ENCODE measurements at places on chromosomes 5 and 9.

DNA sequence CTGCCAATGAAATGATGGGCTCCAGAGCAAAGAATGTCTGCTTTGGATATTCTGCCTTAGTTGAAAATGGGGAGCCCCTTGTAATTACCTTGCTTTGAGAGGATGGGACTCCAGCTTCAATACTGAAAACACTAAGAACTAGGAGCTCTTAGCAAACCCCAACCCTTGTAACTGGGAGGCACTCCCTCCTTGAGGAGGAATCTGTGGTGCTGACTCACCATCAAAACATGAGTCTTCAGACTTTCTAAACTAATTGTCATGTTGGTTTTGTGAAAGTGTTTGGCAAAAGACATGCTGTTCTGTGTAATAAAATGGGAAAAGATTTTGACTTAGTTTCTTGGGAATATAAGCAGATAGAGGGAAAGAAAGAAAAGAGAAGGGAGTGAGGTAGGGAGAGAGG, 91.9 kb upstream of the PTPRD start:
- peak; percentile 71 for DNase-seq

- no peak for DNase-seq
These were observed 1227.7 kb upstream of the WWC1 start for GRCh38 chr5:167063788-167064187.

GRCh38 chr9:90851444-90851843, 49.8 kb downstream of the SYK start:
- DNase-seq = no peak

DNA sequence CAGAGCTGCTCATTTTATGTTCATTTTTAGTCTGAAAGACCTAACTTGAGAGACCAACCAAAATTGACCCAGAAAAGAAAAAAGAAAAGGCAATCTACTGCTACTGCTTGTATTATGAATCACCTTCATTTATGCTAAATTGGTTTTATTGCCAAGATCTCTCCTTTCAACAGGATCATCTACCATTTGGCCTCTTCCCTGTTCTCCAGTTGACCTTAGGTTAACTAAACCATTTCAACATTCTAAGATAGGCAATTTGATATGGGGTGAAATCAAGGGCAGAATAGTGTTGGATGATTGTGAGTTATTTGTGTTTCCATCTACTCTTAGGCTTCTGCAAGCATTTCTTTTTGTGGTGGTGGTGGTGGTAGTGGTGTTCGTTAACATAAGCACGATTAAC, 48.3 kb upstream of the POU4F3 start:
- no peak for DNase-seq

GRCh38 chr5:170109059-170110031, 3.6 kb downstream of the FOXI1 start:
- no peak for DNase-seq

DNA sequence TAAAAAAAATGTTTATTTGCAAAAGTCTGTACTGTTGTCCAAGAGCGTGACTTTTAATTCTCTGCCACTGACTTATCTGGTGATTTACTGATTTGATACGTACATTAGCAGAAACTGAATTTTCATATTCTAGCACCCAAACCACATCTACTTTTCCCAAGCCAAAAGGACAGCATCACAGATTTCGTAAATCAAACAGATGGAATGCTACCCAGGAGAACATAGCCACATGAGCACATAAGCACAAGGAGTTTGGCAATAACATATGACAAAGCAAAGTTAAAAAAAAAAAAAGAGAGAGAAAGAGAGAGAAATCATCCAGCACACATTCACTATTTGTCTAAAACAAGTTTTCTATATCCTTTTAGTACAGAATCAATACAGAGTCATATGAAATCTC, 83.7 kb downstream of the HINT1 start:
- no peak for DNase-seq

DNA sequence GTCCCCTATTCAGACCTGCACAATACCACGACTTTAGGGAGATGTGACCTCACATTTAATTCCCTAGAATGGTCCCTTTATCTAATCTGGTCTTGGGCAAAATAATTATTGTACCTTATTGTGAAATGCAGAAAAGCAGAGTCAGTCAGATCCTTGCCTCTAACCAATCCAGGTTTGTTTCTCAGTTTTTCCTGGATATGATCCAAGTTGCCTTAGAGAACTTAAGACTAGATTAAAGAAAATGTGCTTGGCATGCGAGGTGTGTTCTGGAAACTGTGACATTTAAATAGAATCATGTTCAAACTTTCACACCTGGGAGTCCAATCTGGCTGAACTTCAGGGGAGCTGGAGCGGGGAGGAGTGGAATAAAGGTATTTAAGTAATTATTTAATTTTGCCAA, 696.2 kb downstream of the DNAH5 start:
- no peak for DNase-seq

DNA sequence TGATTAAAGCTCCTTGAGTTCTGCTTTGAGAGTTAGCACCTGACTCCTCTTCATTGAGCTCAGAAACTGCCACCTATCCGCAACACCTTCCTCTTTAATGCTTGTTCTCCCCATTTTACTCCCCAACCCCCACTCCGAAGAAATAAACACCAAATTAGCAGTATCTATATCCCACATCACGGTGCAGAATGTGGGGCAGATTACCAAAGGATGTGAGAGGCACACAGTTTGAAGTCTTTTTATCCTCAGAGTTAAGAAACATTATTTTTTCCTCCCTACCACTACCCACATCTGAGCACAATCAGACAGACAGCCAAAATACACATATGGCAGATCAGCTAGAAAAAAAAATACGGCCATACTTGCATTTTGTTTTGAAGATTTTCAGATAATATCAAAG, 26.1 kb upstream of the IL7R start:
- no peak for DNase-seq

GRCh38 chr9:88953381-88954029, 37.8 kb upstream of the S1PR3 start:
- peak; percentile 44 for DNase-seq

DNA sequence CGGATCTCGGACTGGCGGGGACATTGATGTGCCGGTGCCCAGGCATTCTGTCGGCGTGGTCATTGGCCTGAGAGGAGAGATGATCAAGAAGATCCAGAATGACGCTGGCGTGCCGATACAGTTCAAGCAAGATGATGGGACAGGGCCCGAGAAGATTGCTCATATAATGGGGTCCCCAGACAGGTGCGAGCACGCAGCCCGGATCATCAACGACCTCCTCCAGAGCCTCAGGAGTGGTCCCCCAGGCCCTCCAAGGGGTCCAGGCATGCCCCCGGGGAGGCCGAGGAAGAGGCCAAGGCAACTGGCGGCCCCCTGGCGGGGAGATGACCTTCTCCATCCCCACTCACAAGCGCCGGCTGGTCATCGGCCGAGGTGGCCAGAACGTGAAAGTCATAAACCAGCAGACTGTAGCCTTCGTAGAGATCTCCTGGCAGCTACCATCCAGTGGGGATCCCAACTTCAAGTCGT, 106.5 kb upstream of the MTAP start:
- no peak for DNase-seq

GRCh38 chr5:38926121-38926520, 80.3 kb downstream of the OSMR start:
- peak; percentile 84 for DNase-seq

- DNase-seq = no peak
These were observed 6.8 kb upstream of the ZBTB34 start for GRCh38 chr9:126853667-126854066.

DNA sequence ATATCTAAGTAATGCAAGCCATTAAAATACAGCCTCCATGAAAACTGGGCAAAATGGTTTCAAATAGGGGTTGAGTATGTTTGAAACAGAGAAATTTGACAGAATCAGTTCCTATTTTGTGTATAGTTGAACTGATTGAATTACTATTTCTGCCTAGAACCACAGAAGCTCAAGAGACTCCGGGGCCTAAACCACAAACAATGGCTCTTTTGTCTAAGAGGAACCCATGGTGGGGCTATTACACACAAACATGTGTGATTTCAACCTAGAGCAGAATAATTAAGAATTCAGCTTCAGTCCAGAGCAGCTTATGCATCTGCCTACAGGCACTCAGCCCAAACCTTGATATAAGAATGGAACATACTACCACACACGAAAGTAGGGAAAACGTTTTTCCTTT, 171.2 kb upstream of the MPDZ start:
- peak; percentile 67 for DNase-seq

DNA sequence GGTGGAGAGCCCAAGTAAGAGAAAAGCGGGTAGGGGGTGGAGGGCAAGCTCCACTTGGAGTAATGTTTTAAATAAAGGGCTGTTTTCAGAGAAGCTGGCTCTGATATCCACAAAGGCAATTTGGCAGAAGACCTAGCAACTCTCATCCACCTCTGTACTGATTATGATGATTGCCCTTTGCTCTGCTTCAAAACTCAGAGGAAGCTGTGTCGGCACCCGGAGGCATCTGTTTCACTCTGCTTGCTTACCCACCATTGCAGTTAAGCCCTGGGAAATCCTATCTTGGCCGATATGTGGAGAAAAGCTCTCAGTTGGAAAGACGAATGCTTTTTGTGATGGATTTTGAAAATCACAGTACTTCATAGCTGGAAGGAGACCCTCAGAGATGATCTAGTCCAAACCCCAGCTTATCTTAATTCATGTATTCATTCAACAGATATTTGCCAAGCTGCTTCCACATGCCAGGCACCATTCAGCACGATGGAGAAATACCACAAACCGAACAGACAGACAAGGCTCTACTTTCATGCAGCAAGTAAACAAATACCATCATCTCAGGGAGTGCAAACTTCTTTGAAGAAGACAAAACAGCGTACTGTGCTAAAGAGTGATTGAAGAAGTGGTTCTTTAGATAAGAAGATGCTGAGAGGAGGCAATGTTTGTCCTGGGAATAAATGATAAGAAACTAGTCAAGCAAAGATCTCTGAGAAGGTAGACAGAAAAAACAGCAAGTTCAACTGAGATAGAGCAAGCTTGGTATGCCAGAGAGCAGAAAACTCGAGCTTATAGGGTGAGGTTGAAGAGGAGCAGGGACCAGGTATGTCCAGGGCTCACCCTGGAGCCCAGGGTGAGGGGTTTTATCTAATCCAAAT, 140.4 kb upstream of the SPDL1 start:
- no peak for DNase-seq

DNA sequence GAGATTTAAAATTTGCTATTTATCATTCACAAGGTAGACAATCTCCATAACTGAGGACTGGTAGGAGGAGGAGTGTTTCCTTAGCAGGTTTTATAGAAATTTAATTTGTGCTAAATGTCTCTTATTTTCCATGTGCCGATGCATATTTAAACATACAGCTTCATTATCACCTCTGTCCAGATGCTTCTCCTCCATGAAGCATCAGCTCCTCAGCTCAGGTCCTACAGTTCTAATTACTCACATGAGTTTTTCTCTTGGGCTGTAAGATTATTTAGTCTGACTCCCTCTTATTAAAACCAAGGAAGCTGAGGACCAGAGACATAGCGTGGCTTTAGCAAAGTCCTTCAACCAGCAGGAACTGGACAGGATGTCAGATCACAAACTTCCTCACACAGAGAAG, 300.2 kb upstream of the PANK3 start:
- no peak for DNase-seq

DNA sequence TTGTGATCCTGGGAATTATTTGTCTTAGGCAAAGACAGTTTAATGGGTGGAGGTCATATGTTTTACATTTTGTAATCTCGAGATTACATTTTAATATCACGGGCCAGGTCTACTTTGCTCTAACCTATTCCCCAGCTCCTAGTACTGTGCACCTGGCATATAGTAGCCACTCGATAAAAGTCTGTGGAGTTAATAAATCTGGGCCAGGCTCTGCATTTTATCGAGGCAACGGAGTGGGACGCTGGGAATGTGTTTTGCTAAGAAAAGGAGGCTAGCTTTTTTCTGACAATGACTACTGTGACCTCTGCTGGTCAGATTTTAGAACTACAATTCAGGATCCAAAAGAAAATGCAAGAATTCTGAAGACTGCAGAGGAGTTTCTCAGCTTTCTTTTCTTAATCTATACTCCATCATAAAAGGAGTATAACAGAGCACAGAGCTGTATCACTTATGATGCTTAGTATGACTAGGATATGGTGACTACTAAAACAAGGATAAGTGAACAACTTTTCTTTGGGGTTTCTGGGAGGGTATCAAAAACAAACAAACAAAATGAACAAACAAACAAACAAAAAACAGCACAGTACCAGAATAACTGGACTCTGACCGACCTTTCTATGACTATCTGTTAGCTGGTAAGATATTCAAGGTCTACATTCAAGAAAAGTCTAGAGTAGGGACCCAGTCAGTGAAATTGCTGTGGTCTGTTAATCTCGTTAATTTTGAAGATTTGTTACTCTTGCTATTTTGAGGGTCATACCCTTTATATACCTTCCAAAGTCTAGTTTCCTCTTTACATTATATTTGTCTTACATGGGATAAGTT, 46.1 kb upstream of the CER1 start:
- peak; percentile 66 for DNase-seq

DNA sequence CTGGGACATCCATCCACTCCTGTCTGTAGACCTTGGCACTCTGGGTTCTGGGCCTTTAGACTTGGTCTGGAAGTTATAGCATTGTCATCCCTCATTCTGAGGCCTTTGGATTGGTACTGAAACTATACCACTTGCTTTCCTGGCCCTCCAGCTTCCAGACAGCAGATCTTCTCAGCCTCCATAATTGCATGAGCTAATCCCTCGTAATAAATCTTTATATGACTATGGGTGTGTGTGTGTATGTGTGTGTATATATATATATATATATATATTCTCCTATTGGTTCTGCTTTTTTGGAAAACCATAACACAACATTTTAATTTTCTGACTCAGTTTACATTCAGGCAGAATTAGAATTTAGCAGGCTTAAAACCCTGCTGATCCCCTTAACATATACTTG, 180.5 kb downstream of the ENC1 start:
- DNase-seq = no peak

- no peak for DNase-seq
These were observed 8.9 kb downstream of the DAB2IP start for GRCh38 chr9:121660367-121660766.

DNA sequence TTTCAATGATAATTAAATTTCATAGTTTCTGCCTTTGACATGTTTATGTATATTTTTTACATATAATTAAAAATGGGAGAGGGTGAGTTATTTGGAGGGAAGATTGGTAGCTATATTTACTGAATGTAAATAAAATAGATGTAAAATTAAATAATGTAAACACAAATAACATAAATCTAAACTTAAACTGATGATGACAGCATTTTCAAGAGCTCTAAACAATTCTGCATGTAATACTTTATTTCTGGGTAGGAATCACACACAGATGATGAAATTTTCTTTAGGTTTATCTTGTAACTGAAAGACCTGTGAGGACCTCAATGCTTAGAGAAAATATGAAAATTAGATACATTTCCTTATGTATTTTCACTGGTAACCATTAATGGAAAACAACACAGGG, 42.2 kb upstream of the RIOK2 start:
- DNase-seq = no peak

- peak; percentile 98 for DNase-seq
These were observed 147.6 kb upstream of the SPRY4 start for GRCh38 chr5:142472306-142472951.

GRCh38 chr5:133269691-133270090, 217.9 kb downstream of the HSPA4 start:
- no peak for DNase-seq

- no peak for DNase-seq
These were observed 100.4 kb downstream of the NREP start for GRCh38 chr5:111656580-111656979.

All from HT1080 (cell line).